ENCODE measurements at places on chromosomes 4 and X. TPM values are rescaled to one million over a fixed set of nuclear protein-coding genes. Genes with fewer than 3 reads are reported as not detected.

GRCh38 chr4:89767924-89768323 is 69.0 kb downstream of the SNCA start:
- no peak for DNase-seq

- no peak for DNase-seq
Observed at GRCh38 chr4:145042601-145043285, 55.3 kb downstream of the ANAPC10 start.

DNA sequence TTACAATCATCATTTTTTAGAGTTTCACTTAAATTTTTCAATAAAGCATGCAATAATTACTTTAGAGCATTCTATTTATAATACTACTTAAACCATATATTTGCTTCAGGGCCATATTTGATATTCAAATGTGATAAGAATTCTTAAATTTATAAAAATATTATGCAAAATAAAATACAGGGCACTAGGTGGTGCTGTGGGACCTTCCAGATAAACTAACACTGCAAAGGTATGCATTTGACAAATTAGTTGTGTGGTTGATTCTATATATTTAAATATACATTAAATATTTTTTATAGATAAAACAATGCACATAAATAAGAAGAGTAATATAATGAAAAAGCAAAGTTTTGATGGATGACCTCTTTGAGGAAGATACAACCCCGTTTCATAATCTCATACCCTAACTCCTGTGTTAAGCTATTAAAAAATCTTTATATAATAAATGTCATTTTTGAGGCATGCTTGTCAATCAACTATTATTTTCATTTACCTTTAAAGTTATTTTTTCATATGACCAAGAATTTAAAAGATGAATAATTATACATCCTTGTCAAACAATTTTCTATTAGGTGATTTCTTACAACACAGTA is 128.4 kb downstream of the REELD1 start:
- no peak for DNase-seq

DNA sequence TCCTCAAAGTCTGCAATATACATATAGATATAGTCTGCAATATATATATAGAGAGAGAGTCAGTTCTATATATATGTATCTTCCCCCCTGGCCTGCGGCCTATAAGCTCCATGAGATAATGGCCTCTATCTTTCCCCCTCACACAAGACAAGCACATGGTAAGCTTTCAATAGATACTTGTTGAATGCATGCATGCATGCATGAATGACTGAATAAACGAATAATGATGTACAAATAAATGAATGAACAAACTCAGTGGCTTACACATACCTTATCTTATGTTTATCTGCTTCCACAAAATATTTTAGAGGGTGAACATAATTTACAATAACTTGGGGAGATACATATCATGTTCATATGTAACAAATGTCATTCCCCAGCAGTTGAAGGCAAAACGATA is 6.3 kb upstream of the GPM6A start:
- DNase-seq, result no peak

DNA sequence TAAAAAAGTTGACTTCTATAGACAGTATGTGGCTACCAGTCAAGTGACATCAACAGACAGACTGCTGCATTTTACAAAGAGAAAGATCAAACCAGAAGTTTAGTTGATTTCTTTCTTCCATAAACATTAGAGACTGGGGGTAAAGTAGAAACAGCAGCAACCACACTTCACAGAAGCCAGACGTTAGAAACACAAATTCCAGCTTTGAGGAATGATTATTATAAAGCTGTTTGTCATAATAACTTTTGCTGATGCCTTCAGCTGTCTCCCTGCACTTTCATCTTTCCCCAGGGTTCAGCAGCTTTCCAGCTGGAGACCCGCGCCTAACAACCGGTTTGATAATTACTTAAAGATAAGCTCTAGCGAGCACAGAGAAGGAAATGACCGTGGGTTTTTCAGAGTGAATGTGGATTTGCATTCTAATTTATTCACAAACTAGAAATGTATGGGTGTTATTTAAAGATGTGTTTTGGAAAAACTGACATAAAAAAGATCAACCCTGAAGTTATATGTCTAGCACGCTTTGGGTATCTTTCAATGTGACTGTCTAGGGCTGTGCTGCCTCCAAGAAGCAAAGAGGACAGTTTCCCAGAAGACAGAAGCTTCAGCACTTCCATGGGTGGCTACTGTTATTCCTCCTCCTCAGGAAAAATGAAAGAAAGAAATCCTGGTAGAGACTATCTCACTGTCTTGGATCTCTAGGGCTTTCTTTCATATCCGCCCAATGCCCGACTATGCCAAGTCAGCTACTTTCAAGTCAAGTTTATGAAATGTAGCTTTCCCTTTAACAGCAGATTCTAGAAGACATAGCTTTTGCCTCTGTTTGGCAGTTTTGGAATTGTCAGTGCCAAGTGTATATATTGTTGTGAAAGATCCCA is 15.0 kb upstream of the ENAM start:
- no peak for DNase-seq

- DNase-seq, result no peak
Observed at GRCh38 chr4:122861172-122861943, 34.7 kb downstream of the FGF2 start.

GRCh38 chrX:103063918-103064434 is at the start of gene BEX1:
Gene BEX1 (minus strand): TSS chrX:103064171. CDS start chrX:103063274, 897 bp downstream.
- DNase-seq, result peak; percentile 27

DNA sequence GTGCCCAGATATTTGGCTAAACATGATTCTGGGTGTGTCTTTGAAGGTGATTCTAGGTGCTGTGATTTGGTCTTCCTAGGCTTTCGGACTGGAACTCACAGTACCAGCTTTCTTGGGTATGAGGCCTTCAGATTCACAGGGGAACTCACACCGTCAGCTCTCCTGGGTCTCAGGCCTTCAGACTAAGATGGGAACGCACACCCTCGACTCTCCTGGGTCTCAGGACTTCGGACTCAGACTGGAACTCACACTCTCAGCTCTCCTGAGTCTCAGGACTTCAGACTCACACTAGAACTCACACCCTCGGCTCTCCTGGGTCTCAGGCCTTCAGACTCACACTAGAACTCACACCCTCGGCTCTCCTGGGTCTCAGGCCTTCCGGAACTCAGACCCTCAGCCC is 137.7 kb downstream of the CRLF2 start:
- no peak for DNase-seq

Gene HSPA4L
- polyA plus RNA-seq, result 10.0 TPM

Gene CFAP47
- polyA plus RNA-seq, result 0.64 TPM

Gene RHOXF1
- 0.17 TPM for polyA plus RNA-seq

Gene CT55
- polyA plus RNA-seq, result 0.30 TPM
